ENCODE measurements at places on chromosomes 16 and 17. TPM values are rescaled to one million over a fixed set of nuclear protein-coding genes. Genes with fewer than 3 reads are reported as not detected.

GRCh38 chr16:48284772-48285409 lies 37.6 kb upstream of the ABCC11 start:
- H3K27me3 ChIP-seq, result no peaks in the 10 kb centered on the region
- H3K27ac ChIP-seq, result no peak overlapping the region
- peaks cover 53% of the 10 kb centered on the region for H3K36me3 ChIP-seq
- no peak for DNase-seq
- no peak overlapping the region for H3K4me3 ChIP-seq

- H3K36me3 ChIP-seq, result no peaks in the 10 kb centered on the region
- DNase-seq, result no peak
- H3K4me1 ChIP-seq, result peaks cover 2% of the 10 kb centered on the region
These were observed 26.0 kb downstream of the C16orf74 start for GRCh38 chr16:85724936-85725335.

DNA sequence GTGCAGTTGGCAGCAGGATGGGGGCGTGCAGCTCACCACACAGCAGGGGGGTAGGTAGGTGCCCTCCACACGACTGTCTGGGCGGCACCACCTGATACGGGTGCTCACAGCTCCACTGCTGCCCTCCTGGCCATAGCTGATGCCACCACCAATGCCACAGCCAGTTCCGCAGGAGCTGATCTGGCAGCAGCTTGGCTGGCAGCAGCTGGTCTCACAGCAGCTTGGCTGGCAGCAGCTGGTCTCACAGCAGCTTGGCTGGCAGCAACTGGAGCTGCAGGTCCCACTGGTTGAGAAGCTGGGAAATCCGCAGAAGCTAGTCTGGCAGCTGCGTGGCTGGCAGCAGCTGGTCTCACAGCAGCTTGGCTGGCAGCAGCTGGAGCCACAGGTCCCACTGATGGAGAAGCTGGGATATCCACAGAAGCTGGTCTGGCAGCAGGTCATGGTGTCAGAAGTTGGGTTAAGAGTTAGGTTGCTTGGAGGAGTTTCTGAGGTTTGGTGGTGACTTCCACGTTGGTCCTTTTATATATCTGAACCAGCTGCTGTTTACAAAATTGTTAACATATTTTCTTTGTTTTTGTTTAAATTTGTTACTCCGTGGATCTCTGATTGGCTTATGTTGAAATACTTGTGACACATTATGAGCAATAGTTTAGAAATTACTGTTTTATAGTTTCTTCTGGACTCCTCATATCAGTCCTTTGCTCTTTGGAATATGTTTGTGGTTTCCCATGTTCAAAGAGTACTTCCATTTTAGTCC lies at the start of gene KRTAP1-5:
Gene KRTAP1-5, minus strand, starts transcription at position 494 of the 757 bp plus-strand sequence. Its CDS starts 53 bp downstream, at position 441.
- no peaks in the 10 kb centered on the region for H3K36me3 ChIP-seq
- no peak for DNase-seq
- H3K4me1 ChIP-seq, result no peaks in the 10 kb centered on the region
- H3K27me3 ChIP-seq, result peaks cover 4% of the 10 kb centered on the region
- no peak within 1 kb of the TSS for H3K4me3 ChIP-seq

DNA sequence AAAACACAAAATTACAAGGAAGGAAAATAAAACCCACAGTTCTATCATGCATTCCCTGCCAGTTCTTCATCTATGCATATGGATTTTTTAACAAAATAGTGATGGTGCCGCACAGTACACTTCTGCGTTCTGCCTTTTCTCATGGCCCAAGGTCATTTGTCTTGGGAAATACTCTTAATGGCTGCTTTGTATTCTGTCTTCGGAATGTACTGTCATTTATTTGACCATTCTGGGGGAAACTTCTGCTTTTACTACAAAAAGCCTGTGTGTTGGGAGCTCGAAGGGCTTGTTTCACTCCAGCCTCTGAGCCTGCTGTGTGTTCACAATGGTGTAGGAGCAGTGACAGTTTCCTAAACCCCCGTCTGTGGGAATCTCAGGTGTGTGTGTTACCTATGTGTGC lies 82.8 kb upstream of the SEC14L1 start:
- H3K4me3 ChIP-seq, result no peak overlapping the region
- H3K4me1 ChIP-seq, result peaks cover 4% of the 10 kb centered on the region
- no peaks in the 10 kb centered on the region for H3K36me3 ChIP-seq
- no peak overlapping the region for H3K27ac ChIP-seq
- no peak for DNase-seq

Gene LAT
- total RNA-seq, result 156 TPM

Gene TMEM238L
- not detected for total RNA-seq
